ENCODE measurements at places on chromosomes 4 and X.

- DNase-seq = no peak
Observed at GRCh38 chr4:57064811-57065711, 45.1 kb downstream of the IGFBP7 start.

GRCh38 chr4:122012735-122013134 lies 60.9 kb upstream of the TRPC3 start:
- no peak for DNase-seq

- DNase-seq = peak; percentile 41
Observed at GRCh38 chr4:78059524-78059889, 2.4 kb downstream of the FRAS1 start.

- no peak for DNase-seq
Observed at GRCh38 chrX:131577999-131578734, 34.3 kb downstream of the OR13H1 start.

DNA sequence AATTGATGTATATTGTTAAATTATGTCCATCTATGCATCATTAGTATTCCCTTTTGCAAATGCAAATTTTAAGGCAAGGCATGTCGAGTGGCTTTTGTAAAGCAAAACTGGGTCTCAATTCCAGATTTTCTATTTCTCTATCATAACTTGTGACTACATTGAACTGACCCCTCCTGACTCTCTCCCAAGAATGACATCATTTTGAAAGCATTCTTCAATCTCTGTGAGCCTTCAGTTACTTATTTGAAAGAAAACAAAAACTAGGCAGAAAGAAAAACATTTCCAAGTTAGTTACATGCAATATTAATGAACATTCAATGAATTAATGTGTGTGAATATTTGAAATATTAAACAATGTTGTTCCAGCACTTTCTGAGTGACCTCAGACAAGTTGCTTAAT lies 314.3 kb upstream of the CLNK start:
- no peak for DNase-seq

DNA sequence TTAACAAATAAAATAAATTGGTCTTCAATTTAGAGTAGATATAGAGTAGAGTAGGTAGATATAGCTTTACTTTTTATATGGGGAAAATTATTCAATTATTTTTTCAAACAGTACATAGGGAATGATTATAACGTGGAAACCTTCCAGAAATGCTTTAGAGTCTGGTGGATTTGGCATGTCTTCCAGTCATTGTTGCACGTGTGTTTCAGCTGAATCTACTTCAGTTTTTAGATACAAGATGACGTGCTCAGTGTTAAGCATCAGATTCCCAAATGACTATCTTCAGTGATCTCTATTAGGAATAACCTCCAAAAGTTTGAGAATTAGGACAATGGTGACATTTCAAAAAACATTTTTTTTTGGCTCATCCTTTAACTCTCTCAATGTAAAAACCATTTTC lies 616.9 kb downstream of the ANKRD50 start:
- no peak for DNase-seq
